Stimulated activated CD8-positive, alpha-beta memory T cell treated with anti-CD3 and anti-CD28 coated beads, Interleukin-4, amount 100 ng/mL, for 1 hour (primary cell): ENCODE measurements at places on chromosomes 13 and 19.

DNA sequence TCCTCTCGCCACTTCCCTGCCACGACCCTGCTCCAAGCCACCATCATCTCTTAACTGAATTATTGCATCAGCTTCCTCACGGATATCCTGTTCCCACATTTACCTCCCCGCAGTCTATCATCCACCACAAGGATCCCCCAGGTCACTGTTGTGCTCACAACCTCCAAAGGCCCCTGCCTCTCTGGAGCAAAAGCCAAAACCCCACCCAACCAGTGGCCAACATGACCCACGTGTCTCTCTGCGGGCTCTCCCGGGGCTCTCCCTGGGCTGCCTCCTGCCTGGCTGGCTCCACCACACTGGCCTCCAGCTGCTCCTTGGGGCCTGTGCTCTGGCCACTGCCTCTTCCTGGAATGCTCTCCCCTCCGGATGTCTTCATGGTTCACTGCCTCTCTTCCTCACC, 809.3 kb downstream of the UQCRFS1 start:
- no peak for DNase-seq

DNA sequence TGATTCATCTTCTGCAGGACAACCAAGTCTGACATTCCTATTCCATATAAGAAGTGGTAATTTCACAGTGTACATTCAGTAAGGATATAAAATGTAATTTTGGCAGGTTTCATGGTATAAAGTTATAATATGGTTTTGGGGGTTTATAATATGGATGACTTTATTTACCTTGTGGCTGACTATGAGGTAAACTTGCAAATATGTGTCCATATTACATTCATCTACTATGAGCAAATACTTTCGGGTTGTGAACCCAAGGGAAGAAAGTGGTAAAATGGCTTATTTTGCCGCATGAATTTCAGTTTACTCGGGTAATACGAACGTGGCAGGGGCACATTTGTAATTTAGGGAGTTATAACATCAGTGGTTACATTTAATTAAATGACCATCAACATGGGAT, 86.7 kb upstream of the TNFSF11 start:
- DNase-seq = no peak

DNA sequence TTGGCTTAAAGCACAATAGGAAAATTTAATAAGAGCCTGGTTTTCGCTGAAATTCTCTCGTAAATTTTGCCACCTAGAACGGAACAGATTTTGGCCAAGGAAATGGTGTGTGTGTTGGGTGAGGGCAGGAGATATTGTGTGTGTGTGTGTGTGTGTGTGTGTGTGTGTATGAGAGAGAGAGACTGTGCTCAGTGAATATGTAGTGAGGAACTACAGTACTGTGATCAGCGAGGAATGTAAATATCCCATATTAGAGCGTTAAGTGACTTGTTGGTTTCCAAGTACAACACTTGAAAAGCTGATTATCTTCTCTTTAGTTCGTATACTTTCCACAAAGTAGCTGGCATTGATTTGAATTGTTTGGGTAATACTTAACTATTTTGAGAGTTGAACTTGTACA, 738.9 kb downstream of the PCDH9 start:
- no peak for DNase-seq

- DNase-seq = no peak
These were observed 17.3 kb downstream of the MLLT1 start for GRCh38 chr19:6262519-6262918.

GRCh38 chr13:113902986-113903775, 39.3 kb upstream of the GAS6 start:
- DNase-seq = no peak

DNA sequence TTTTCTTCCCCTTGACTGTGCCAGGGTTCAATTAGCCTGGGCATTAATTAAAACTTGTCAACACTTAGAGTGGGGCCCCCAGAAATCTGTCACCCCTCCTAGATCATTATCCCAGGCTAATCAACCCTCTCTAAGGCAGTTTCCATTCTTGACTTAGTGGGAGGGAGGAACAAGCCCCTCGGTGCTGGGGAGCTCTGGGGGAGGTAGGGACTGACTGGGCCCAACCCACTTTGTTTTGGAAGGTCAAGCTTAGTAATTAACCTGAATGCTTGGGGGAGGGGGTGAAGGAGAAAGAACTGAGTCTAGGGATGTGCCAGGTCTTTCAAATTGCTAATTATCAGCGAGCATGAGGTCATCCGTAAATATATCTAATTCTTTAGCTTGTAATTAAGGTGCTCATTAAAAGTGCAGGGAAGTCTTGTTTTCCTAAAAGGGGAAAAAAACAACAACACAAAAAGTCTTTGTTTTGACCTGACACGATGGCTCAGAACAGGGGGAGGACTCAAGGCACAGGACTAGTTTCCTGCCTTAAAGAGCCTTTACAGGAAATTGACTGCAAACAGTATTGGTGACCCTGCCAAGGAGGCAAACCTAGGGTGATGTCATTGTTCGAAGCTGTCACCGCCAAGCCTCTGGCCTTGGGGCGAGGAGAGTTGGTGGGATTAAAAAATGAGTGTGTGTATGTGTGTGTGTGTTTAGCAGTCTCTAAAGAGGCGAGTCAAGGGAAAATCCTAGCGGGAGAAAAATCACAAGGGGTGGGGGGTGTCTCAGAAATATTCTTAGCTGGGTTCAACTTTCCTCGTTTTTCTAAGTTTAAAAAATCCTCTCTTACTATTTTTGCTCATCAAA, 19.4 kb downstream of the ACTN4 start:
- DNase-seq = no peak

DNA sequence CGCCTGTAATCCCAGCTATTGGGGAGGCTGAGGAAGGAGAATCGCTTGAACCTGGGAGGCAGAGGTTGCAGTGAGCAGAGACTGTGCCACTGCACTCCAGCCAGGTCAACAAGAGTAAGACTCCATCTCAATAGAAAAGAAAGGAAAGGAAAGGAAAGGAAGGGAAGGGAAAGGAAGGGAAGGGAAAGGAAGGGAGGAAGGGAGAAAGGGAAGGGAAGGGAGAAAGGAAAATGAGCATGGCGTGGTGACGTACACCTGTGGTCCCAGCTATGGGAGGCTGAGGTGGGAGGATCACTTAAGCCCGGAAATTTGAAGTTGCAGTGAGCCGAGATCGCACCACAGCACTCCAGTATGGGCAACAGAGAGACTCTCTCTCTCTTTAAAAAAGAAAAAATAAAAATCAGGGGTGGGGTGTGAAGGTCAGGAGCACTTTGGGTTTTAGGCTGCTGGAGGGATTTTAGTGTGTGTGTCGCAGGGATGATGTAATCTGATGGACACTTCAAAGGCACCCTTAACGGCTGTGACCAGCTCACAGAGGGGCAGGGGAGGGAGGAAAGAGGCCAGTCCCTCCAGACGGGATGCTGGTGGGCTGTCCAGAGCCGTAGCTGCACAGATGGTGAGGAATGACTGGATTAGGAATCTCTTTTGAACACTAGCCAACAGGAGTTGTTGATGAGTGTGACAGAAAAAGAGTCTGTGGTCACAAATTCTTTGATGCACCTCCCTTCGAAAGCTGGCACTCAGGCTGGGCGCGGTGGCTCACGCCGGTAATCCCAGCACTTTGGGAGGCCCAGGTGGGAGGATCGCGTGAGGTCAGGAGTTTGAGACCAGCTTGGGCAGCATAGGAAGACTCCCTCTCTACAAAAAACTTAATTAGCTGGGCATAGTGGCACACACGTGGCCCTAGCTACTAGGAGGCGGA, 27.6 kb downstream of the TMPRSS9 start:
- DNase-seq = no peak

- DNase-seq = no peak
These were observed 49.9 kb downstream of the SLC7A9 start for GRCh38 chr19:32819419-32820400.

DNA sequence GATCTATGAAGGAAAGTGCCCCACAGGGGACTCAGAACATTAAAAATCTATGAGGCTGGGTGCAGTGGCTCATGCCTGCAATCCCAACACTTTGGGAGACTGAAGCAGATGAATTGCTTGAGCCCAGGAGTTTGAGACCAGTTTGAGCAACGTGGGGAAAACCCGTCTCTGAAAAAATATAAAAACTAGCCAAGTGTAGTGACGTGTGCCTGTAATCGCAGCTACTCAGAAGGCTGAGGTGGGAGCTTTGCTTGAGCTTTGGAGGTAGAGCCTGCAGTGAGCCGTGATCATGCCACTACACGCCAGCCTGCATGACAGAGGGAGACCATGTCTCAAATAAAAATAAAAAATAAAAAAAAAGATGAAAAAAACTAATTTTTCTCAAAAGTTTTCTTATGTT, 1070.6 kb downstream of the PCDH9 start:
- DNase-seq = no peak

GRCh38 chr19:37959665-37960114, 52.7 kb downstream of the SIPA1L3 start:
- DNase-seq = no peak

- no peak for DNase-seq
These were observed 2.5 kb downstream of the IGFL1 start for GRCh38 chr19:46232029-46232428.
